ENCODE measurements at places on chromosomes 5 and 9.

GRCh38 chr5:66246608-66247007 lies 102.5 kb downstream of the SREK1 start:
- no peak for DNase-seq

DNA sequence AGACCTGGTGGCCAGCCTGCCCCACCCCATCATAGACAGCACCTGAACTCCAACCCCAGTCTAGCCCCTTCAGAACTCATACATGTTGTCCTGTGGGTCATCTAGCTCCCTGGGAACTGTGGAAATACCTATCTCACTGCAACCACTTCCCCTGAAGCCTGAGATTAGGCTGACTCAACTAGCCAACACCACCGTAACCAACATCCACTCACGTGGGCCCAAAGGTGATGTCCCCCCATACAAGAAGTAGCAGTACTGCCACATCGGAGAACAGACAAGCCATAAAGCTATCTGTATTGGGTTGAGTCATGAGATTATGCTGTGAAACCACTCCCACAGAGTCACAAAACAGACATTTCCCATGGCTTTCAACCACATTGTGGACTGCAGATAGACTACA lies 46.6 kb downstream of the OSMR start:
- no peak for DNase-seq

DNA sequence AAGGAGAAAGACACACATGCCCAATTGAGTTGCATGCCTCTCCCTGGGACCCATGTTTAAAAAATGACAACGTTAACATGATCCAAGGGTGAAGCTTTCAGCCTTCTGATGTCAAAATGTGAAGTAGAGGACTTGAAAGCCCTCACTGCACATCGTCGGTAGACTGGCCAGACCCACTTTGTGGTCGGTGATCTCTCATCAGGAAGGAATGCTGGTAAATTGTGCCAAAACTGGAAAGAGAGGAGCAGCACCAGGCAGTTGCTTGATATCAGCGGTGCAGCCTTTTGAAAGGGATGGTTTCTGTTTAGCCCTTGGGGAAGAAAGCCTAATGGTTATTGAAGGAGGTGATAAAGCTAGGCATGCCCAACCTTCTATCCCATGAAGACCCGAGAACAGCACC lies 125.3 kb upstream of the MARCHF11 start:
- no peak for DNase-seq

DNA sequence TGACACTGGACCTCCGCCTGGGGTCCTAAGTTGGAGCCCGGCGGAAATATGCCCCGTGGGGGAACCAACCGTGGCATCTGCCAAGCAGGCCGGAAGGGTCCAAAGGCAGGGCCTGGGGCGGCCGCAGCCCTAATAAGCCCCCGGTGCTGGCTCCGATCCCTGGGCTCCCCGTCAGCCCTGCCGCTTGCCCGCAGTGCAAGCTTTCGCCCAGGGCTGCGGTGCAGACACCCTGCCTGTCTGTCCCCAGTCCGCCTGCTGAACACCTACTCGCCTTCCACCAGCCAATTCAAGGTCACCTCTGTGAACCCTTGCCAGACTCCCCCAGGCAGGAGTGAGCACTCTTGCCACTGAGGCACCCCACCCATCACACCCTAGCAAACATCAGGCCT lies 502 bp upstream of the PTGR1 start:
- DNase-seq = no peak
